ENCODE measurements at places on chromosomes 3 and 15. TPM values are rescaled to one million over a fixed set of nuclear protein-coding genes. Genes with fewer than 3 reads are reported as not detected.

Gene SHF
- polyA plus RNA-seq: 16.9 TPM

DNA sequence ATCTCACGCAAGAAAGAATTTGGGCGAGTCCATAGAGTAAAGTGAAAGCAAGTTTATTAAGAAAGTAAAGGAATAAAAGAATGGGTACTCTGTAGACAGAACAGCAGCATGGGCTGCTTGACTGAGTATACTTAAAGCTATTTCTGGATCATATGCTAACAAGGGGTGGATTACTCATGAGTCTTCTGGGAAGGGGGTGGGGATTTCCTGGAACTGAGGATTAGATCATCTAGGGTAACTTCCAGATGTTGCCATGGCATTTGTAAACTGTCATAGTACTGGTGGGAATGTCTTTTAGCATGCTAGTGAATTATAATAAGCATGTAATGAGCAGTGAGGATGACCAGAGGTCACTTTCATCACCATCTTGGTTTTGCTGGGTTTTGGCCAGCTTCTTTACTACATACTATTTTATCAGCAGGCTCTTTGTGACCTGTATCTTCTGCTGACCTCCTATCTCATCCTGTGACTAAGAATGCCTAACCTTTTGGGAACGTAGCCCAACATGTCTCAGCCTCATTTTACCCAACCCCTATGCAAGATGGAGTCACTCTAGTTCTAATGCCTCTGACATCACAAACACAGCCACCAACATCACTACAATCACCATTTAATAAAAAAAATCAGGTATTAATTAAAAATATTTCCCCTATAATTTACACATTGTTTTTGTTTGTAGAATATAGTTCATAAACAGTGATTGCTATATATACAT lies 890.7 kb upstream of the EPHA6 start:
- no peak for DNase-seq

DNA sequence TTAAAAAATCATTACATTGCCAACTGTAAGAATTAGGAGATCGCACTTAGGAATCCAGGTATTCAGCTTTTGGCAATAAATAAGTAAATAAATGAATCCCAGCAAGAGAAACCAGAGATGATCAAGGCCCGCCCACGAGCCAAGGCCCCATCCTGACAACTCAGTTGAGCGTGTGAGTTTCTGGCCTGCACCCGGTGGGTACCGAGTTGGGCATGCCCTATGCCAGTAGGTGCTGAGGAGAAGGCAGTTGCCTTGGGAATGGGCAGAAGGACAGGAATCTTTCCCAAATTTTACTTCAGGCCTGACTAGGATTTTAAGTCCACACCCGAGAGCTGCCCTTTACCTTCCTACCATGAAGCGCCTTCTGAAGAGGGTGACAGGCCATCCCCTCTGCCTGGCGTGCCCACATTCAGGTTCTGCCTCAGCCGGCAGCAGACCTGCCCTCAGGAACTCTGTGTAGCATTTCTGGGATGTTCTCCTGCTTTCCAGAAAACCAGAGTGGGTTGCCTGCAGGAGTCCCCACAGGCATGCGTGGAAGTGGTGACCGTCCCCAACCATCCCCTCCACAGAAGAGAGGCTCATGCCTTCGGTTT lies 99.3 kb upstream of the ALDH1A3 start:
- no peak for DNase-seq

DNA sequence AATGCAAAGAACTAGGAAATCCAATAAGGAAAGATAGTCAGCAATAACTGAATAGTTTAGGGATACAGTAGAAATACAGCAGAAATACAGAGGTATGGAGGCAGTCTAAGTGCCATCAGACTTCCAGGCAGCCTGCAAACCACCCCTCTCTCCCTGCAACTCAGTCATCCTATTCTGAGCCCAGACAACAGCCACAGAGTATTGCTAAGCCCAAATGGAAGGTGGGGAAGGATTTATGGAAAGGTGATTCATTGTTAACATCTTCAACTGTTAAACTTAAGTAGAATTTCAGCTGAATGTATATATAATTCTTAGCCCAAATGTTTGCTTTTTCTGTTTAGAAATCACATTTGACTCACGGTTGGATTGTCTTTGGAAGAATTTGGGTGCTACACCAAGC lies 300.4 kb downstream of the RBMS3 start:
- no peak for DNase-seq

GRCh38 chr3:65635657-65636056 lies 403.1 kb downstream of the MAGI1 start:
- DNase-seq: no peak

Gene ZFAND6
- polyA plus RNA-seq: 115 TPM

DNA sequence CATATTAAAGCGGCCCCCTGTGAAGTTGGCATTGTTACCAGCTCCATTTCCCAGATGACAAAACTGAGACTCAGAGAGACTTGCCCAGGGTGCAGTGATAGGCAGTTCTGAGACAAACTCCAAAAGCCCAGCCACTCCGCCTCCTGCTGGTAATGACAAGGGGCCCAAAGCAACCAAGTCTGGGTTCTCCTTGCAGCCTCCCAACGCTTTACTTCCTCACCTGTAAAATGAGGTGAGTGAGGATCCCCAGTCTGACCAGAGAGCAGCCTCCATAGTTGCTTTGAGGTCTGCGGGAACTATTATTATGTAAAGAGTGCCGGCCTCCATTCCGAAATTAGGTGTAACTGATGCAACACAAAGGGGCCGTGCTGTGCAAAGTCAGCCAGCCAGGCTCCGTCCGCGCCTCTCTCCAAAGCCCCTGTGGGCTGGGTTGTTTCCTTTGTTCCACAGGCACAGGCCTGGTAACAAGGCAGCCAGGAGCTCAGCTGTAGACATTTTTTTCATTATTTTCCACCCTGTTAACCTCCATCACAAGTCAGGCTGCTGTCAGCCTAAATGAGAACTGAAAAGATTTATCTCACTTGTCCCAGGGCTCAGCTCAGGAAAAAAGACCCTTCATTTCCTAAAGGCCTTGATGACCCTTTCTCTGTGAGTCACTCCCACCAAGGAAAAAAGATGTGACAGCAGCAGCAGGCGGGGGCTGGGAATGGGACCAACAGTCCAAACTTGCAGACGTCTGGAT lies 139.1 kb upstream of the RAD18 start:
- no peak for DNase-seq

DNA sequence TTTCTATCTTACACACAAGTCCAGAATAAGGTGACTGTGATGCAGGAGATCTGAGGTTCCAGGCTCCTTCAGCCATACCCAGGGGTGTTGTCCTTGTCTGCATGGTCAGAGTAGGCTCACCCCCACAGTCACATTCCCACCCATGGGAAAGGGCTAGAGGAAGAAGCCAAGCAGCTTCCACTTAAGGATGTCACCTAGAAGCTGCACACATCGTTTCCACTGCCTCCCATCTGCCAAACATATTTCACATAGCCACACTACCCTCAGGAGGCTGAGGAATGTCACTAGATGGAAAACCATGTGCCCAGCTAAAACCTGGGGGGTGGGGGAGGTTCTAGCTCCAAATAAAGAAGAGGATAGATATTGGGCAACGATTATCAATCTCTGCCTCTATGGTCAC lies 58.1 kb downstream of the TMEM39A start:
- no peak for DNase-seq

DNA sequence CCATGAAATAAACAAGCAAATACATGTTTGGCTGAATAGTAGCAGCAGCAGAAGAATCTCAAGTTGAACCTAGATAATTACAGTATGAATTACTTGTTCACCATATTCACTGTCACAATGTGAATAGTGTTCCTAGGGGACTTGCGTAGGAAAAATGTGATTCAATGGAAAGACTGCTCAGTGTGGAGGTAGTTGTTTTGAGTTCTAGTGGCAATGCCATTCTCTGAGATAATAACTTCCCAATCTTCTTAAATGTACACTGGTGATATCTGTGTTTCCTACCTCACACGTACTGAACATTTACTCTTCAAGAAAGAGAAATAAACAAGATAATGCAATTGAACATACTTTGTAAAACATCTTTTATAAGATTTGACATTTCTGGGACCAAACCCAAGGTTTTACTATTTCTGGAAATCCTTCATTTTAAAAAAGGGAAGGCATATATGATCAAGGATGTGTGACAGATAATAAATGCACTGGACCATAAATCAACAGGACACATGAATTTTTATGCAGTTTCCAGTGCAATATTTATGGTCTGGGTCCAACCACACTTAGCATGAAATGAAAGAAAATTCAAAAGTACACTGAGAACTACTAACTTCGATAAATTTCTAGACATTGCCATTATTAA lies 598.3 kb upstream of the ZNF385D start:
- DNase-seq: no peak

- DNase-seq: no peak
Measured at GRCh38 chr3:194488055-194488742, 1.4 kb upstream of the ATP13A3 start.

- DNase-seq: no peak
Measured at GRCh38 chr3:59865351-59865750, 815.5 kb upstream of the CFAP20DC start.

DNA sequence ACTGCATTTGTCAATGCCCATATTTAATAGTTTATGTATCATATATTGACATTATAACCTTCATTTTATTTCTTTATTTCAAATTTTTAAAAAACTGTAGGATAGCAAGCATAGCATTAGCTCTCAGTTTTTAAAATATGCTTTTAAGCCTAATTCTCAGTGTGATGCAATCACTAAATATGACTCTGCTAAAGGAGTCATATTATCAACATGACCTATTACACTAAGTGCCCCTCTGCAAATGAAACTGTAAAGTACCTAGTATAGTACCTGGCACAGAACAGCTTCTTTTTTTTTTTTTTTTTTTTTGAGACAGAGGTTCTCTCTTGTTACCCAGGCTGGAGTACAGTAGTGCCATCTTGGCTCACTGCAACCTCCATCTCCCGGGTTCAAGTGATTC lies 179.4 kb upstream of the CGNL1 start:
- no peak for DNase-seq

DNA sequence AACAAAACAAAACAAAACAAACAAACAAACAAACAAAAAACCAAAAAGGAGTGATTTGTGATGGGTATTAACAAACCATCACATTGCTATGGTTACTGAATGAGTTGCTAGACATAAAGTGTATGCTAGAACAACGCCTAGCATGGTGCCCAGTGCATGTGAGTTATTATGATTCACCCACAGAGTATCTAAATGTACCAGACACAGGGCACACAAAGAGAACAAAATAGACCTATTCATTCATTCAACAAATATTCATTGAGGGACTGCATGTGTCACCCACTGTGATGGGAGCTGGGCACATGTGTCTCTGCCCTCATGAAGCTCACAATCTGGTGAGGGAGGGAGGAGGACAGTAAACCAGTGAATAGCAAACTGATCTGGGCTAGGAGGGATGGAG lies 11.6 kb upstream of the ACAN start:
- DNase-seq: no peak

Gene ADAMTS17
- 2.5 TPM for polyA plus RNA-seq

DNA sequence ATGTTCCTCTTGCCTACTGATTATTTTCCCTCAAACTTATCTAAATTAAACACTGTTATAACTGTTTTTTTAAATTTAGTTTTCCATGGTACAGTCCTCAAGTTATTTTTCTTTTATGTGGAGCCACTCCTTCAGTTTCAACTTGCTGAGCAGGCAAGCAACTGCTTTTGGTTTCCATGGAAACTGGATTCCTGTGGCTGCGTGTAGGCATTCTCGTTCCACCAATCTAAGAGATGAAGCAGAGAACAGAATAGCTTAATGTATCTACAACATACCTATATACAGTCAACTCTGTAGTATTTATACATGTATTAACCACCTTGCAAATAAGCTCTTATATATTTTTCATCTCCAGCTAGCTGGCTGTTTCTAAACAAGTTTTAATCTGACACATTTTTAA lies 25.8 kb upstream of the ANXA2 start:
- DNase-seq: peak; percentile 85

Data from renal pelvis (tissue), 12 donors.